ENCODE measurements at places on chromosomes 16 and 17. TPM values are rescaled to one million over a fixed set of nuclear protein-coding genes. Genes with fewer than 3 reads are reported as not detected.

- DNase-seq: peak; percentile 55
- no peaks in the 10 kb centered on the region for H3K36me3 ChIP-seq
- no peak overlapping the region for H3K27ac ChIP-seq
- peaks cover 6% of the 10 kb centered on the region for H3K4me1 ChIP-seq
- no peak overlapping the region for H3K4me3 ChIP-seq
These were observed 122.1 kb downstream of the SKAP1 start for GRCh38 chr17:48307814-48308411.

The SLFN14 gene
- total RNA-seq: not detected

DNA sequence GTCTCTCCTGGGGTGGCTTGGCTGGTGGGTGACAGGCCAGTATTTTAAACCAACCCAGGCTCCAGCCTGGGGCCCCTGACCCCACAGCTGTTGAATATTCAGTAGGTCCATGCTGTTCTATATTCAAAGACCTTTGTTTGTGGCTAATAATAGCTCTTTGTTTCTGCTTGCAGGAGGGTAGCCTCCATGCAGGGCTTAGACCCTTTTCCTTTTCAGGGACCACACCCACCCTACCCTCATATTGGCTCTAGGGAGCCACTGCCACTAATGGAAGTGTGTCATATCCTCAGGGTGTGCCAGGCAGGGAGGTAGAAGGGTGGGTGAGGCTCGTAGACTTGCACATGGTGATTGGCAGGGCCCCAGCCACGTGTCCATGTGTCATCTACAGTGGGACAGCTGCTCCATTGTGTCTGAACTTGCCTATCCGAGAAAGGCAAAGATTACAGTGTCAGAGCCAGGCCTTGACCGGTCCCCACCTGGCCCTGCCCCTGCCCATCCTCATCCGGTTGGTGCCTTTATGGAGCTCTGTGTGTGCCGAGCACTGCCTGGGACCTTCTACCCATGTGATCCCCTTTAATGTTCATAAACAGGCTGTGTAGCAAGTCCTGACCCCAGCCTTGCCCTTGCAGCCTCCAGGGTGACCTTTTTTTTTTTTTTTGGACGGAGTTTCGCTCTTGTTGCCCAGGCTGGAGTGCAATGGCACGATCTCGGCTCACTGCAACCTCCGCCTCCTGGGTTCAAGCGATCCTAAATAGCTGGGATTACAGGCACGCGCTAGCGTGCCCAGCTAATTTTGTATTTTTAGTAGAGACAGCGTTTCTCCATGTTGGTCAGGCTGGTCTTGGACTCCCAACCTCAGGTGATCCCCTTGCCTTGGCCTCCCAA is 22.1 kb downstream of the TMC7 start:
- no peaks in the 10 kb centered on the region for H3K4me1 ChIP-seq
- H3K36me3 ChIP-seq: no peaks in the 10 kb centered on the region
- no peaks in the 10 kb centered on the region for H3K27me3 ChIP-seq

DNA sequence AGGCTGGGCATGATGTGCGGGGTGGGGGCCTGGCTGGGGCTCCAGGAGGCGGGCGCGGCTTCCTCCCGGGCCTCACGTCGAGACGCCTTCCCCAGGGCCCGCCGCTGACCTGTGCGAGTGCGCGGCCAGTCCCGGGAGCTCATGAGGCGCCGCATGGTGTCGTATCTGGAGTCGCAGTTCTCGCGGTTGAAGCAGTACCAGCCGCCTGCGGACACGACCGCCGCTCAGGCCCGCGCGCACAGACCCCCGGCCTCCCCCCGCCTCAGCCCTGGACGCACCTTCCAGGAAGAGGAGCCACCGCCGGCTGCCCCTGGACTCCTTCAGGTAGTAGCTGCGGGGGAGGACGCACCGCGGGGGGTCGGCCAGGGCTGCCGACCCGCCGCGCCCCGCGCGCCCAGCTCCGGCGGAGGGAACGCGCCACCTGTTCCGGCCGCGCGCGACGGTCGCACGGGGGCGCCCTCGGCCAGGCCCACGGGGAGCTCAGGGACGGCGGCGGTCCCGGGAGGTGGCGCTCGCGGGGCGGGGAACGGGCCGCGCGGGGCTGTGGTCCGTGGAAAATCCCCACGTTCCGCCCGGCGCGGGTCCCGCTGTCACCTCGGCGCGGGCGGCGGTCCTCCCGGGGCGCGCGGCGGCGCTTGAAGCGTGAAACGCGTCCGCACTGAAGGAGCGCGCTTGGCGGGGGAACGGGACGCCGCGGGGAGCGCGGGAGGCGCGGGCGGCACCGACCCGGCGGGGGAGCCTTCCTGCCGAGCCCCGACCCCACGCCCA is 1.4 kb downstream of the NOTUM start:
- no peak overlapping the region for H3K27ac ChIP-seq
- DNase-seq: peak; percentile 95
- H3K4me1 ChIP-seq: peaks cover 5% of the 10 kb centered on the region
- H3K36me3 ChIP-seq: no peaks in the 10 kb centered on the region
- H3K27me3 ChIP-seq: peaks cover 9% of the 10 kb centered on the region

- no peak overlapping the region for H3K4me3 ChIP-seq
- no peaks in the 10 kb centered on the region for H3K27me3 ChIP-seq
- no peaks in the 10 kb centered on the region for H3K4me1 ChIP-seq
- no peaks in the 10 kb centered on the region for H3K36me3 ChIP-seq
These were observed 479.1 kb downstream of the HAPSTR1 start for GRCh38 chr16:9570521-9570920.

GRCh38 chr17:80813318-80813717 is 178.3 kb upstream of the CHMP6 start:
- no peak overlapping the region for H3K4me3 ChIP-seq
- H3K4me1 ChIP-seq: no peaks in the 10 kb centered on the region
- DNase-seq: no peak
- no peak overlapping the region for H3K27ac ChIP-seq
- H3K27me3 ChIP-seq: no peaks in the 10 kb centered on the region

The OMG gene
- not detected for total RNA-seq

The CACNG5 gene
- total RNA-seq: 0.29 TPM

GRCh38 chr16:72221630-72222024 is 49.7 kb upstream of the PMFBP1 start:
- H3K36me3 ChIP-seq: no peaks in the 10 kb centered on the region
- no peak overlapping the region for H3K4me3 ChIP-seq
- no peak for DNase-seq
- no peak overlapping the region for H3K27ac ChIP-seq
- no peaks in the 10 kb centered on the region for H3K27me3 ChIP-seq

GRCh38 chr16:88208112-88208511 is 174.6 kb upstream of the ZNF469 start:
- H3K4me1 ChIP-seq: no peaks in the 10 kb centered on the region
- H3K36me3 ChIP-seq: no peaks in the 10 kb centered on the region
- H3K27ac ChIP-seq: no peak overlapping the region
- no peaks in the 10 kb centered on the region for H3K27me3 ChIP-seq

The CD300E gene
- 0.16 TPM for total RNA-seq

The CA5A gene
- not detected for total RNA-seq

The TP53TG3C gene
- total RNA-seq: not detected

GRCh38 chr16:51442141-51442870 is 291.2 kb upstream of the SALL1 start:
- no peak overlapping the region for H3K27ac ChIP-seq
- no peak overlapping the region for H3K4me3 ChIP-seq
- no peak for DNase-seq
- no peaks in the 10 kb centered on the region for H3K4me1 ChIP-seq

DNA sequence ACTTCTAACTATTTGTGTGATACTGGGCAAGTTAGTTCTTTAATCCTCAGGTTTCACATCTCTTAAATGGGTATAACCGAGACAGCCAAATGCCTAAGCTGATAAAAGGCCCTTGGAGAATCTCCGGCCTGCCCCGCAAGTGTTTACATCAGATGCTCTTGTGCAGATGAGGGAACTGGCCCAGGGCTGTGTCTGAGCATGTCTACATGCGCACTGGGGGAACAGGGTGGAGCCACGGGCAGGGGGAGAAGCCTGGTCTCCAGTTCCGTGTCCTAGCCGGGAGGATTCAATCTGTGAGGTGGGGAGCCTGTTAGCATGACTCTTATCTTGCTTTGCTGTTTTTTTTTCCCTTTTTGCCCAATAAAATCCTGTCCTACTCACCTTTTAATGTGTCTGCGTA is 222.9 kb downstream of the CDH8 start:
- H3K36me3 ChIP-seq: no peaks in the 10 kb centered on the region
- H3K27ac ChIP-seq: no peak overlapping the region
- peak; percentile 31 for DNase-seq
- H3K27me3 ChIP-seq: no peaks in the 10 kb centered on the region
- no peaks in the 10 kb centered on the region for H3K4me1 ChIP-seq
- no peak overlapping the region for H3K4me3 ChIP-seq

GRCh38 chr16:83040174-83040573 is 413.4 kb downstream of the CDH13 start:
- H3K36me3 ChIP-seq: no peaks in the 10 kb centered on the region
- H3K27ac ChIP-seq: no peak overlapping the region
- no peak for DNase-seq
- no peaks in the 10 kb centered on the region for H3K27me3 ChIP-seq

- no peaks in the 10 kb centered on the region for H3K4me1 ChIP-seq
- H3K27me3 ChIP-seq: no peaks in the 10 kb centered on the region
- no peaks in the 10 kb centered on the region for H3K36me3 ChIP-seq
- H3K4me3 ChIP-seq: no peak overlapping the region
- no peak for DNase-seq
These were observed 23.8 kb downstream of the LITAFD start for GRCh38 chr16:8905795-8906591.

The CCL7 gene
- not detected for total RNA-seq

DNA sequence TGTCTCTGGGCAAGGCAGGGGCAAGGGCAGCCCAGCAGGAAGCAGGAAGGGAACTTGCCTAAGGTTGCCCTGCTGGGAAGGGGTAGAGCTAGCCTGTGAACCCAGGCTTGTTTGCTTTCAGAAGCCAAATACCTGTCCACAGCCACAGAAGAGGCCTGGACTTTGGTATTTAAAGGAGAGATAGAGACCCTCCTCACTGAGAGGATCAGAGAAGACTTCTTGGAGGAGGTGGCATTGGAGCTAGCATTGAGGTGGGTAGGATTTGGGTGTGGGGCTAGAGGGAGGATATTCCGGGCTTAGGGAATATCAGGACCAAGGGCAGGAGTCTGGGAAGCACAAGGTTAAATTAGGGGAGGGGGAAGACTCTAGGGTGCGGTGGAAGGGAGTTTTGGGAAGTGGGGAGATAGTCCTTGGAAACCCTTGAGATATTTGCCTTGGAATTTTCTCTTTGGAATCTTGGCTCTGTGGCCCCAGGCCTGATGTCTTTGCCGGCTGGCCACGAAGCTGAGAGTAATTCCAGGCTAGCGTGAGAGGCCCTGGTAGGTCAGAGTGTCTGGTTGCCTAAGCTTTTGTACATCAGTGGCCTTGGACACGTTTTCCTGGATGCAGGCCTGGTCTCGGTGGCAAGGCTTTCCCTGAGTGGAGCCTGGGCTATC is 13.1 kb upstream of the ETV4 start:
- H3K36me3 ChIP-seq: no peaks in the 10 kb centered on the region
- H3K27me3 ChIP-seq: no peaks in the 10 kb centered on the region
- H3K27ac ChIP-seq: no peak overlapping the region
- no peak overlapping the region for H3K4me3 ChIP-seq

The NPIPB13 gene
- 8.4 TPM for total RNA-seq

DNA sequence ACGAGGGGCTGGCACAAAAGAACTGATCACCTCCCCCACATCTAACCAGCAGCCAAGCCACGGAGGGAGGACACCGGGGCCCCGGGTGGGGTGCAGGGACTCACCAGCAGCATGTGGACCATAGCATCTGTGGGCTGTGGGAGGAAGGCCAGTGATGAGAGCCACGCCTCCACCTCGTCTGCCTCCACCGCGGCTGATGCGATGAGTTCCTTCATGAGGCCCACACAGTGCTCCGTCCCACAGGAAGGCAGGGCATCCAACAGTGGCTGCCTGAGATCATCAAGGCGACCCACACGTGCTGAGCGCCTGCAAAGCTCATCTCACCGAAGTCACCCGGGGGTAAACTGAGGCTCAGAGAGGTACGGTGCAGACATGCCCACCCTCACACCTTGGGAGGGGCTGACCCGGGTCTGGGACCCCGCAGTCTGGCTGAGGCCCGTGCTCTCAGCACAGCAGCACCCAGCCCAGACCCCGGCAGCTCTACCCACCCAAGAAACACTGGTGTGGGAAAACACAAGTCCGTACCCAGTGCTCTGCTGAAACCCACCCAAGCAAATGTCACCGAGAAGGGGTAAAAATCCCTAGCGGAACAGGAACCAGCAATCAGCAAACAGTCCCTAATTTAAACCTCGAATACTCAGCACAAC is 85.9 kb downstream of the LITAF start:
- DNase-seq: no peak
- H3K4me1 ChIP-seq: peaks cover 13% of the 10 kb centered on the region
- no peak overlapping the region for H3K4me3 ChIP-seq
- no peaks in the 10 kb centered on the region for H3K27me3 ChIP-seq
- no peak overlapping the region for H3K27ac ChIP-seq

DNA sequence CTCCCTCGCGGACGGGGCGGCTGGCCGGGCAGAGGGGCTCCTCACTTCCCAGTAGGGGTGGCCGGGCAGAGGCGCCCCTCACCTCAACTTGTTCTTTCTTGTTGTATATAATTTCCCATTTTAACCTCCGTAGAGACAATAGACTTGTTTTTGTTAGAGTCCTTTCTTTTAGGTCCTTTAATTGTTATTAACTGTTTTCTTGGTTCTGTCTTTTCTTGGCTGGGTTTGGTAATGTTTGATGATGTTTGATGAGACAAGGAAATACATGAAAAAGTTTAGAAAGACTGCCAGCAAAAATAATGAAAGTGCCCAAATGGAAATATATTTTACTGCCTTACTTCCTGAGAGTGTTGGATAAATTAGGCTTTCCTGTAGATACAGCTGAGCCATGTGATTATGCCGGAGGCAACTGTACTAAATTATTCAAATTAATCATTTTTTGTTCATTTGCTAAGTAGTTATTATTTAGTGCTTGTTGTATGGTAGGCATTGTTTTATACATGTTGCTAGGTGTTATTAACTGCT is 30.9 kb downstream of the PRPSAP2 start:
- DNase-seq: no peak
- no peak overlapping the region for H3K27ac ChIP-seq
- no peak overlapping the region for H3K4me3 ChIP-seq
- H3K27me3 ChIP-seq: no peaks in the 10 kb centered on the region
- H3K4me1 ChIP-seq: no peaks in the 10 kb centered on the region

The RAPGEFL1 gene
- 2.8 TPM for total RNA-seq

GRCh38 chr16:15460601-15461000 is 26.2 kb downstream of the BMERB1 start:
- no peaks in the 10 kb centered on the region for H3K27me3 ChIP-seq
- H3K27ac ChIP-seq: no peak overlapping the region
- H3K4me1 ChIP-seq: peaks cover 21% of the 10 kb centered on the region
- no peak overlapping the region for H3K4me3 ChIP-seq
- no peaks in the 10 kb centered on the region for H3K36me3 ChIP-seq

The RSKR gene
- 3.0 TPM for total RNA-seq

Measured in pancreas (tissue), 10 donors.